Activated CD4-positive, alpha-beta T cell treated with anti-CD3 and anti-CD28 coated beads for 36 hours (primary cell): ENCODE measurements at places on chromosomes 16 and 17. TPM values are rescaled to one million over a fixed set of nuclear protein-coding genes. Genes with fewer than 3 reads are reported as not detected.

Gene C17orf50
- not detected for total RNA-seq

Gene G6PC1
- total RNA-seq = not detected

Gene TOP2A
- 322 TPM for total RNA-seq

Gene CDR2L
- 0.91 TPM for total RNA-seq

Gene ZNF771
- total RNA-seq = 3.8 TPM

Gene SMIM5
- 0.14 TPM for total RNA-seq

Gene NEUROD2
- total RNA-seq = not detected

Gene EVPLL
- total RNA-seq = not detected

Gene SLC5A11
- total RNA-seq = not detected

Gene ZFP3
- 2.8 TPM for total RNA-seq

Gene HOXB1
- total RNA-seq = not detected

Gene HDAC5
- 16.5 TPM for total RNA-seq

Gene PRSS36
- 0.26 TPM for total RNA-seq

Gene ACACA
- total RNA-seq = 57.2 TPM

Gene HS3ST3B1
- 5.0 TPM for total RNA-seq

Gene CPNE7
- 17.3 TPM for total RNA-seq

Gene AGRP
- total RNA-seq = not detected

Gene FOXN1
- not detected for total RNA-seq

Gene TBC1D3C
- not detected for total RNA-seq

Gene MYL11
- 1.6 TPM for total RNA-seq

Gene AURKB
- total RNA-seq = 173 TPM

Gene KRT28
- not detected for total RNA-seq

Gene PRSS21
- total RNA-seq = 0.71 TPM

Gene PPY
- not detected for total RNA-seq

Gene RUSF1
- 37.7 TPM for total RNA-seq

Gene ABHD15
- 7.2 TPM for total RNA-seq

Gene MFAP4
- total RNA-seq = not detected

Gene CDT1
- 136 TPM for total RNA-seq

Gene CNGB1
- not detected for total RNA-seq
